ENCODE measurements at places on chromosomes 4 and X.

- DNase-seq, result no peak
Observed at GRCh38 chr4:124178449-124179021, 534.0 kb downstream of the ANKRD50 start.

DNA sequence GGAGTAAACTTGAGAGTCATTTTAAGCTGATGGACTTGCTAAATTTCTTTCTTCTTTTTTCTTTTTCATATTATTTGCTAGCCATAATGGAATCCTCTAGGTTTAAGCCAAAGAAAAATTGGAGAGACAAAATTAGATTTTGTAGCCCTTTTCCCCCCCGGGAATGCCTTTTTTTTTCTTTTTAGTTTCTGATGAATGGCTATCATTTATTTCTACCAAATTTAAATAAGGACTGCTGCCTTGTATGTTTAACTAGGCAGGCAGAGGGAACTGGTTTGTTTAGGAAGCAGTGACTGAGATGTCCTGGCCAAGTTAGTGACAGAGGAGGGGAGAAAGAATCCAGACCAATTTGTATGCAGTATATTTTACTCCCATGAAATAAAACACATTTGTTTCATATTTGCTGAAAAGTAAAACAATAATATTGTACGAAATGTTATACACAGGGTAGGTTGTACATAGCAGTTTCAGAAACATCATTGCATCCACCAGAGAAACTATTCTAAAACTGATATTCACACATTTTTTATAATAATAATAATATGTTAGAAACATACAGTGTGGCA, 5.7 kb downstream of the PITX2 start:
- no peak for DNase-seq

DNA sequence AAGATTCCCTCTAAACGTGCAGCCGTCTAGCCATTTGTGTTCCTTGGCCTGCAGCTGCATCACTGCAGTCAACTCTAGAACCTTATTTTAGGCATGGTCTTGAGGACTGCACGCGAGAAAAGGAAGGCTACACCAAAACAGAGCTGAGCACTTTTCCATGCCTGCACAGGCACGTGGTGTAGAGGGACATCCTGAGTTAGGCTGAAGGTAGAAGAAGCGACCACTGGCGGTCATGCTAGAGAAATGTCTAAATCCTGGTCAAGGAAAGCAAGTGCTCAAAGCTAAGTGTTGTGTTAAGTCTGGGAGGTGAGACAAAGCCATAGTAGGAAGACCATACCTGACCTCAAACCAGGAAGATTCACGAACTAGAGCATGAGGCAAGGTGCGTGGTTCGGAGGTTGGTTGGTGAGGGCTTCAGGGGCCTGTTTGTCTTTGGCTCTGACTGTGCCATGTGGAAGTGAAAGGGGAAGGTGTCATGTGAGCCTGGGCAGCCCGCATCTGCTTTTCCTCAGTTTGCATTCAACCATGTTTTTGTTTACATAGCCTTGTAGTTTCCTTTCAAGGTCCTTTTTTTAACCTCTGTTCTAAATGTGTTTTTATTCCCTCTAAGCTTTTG, 203.8 kb downstream of the AASDH start:
- DNase-seq, result no peak

DNA sequence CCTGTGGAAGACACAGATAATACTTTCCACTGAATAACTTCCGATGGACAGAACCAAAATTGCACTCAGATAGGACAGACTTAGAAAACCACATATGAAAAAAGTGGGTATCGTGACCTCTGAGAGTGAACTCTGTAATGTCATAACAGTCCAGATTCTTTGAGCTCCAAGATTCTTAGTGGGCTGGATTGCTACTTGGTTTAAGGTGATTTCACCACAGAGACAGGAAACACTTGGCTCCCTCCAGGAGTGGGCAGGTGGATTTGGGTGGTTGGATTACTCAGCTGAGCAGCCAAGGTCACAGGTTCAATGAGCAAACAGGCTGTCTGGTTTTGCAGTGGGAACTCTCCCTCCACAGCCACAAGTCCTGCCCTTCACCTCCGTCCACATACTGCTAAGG, 126.0 kb downstream of the AFAP1 start:
- DNase-seq, result no peak

DNA sequence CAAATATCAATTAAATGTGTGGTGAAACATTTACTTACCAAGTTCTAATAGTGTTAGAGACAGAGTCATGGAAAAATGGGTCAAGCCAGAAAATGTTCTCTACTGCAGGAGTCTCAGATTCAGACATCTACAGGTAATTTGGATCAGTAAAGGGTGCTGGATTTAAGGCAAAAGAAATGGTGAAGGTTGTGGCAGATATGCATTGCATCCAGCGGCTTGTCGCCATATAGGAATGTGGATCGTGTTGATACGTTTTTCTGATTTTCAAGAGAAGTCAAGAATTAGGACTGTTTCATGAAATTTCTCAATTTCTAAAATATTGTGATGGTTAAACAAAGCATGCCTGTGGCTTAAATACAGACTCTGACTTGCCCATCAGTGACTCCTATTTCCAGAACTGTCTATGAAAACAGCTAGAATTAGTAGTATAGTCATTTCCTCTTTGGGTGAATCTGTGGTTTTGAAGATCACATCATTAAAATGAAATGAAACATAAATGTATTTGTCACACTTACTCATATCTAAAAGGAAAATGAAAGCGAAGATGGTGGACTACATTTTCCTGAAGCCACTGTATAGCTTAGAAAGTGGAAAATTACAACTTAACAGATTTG, 110.1 kb upstream of the VEGFC start:
- DNase-seq, result peak; percentile 91

GRCh38 chr4:107825072-107825824, 516 bp downstream of the SGMS2 start:
- DNase-seq, result peak; percentile 51

GRCh38 chr4:126180642-126181041, 865.9 kb downstream of the FAT4 start:
- DNase-seq, result no peak

- peak; percentile 82 for DNase-seq
Observed at GRCh38 chr4:110620691-110621327, 2.1 kb downstream of the PITX2 start.

- DNase-seq, result no peak
Observed at GRCh38 chrX:15245896-15246295, 24.0 kb downstream of the ASB9 start.

GRCh38 chr4:97531351-97531750, 611.9 kb downstream of the STPG2 start:
- no peak for DNase-seq

- no peak for DNase-seq
Observed at GRCh38 chrX:134682081-134682480, 23.8 kb upstream of the PLAC1 start.

DNA sequence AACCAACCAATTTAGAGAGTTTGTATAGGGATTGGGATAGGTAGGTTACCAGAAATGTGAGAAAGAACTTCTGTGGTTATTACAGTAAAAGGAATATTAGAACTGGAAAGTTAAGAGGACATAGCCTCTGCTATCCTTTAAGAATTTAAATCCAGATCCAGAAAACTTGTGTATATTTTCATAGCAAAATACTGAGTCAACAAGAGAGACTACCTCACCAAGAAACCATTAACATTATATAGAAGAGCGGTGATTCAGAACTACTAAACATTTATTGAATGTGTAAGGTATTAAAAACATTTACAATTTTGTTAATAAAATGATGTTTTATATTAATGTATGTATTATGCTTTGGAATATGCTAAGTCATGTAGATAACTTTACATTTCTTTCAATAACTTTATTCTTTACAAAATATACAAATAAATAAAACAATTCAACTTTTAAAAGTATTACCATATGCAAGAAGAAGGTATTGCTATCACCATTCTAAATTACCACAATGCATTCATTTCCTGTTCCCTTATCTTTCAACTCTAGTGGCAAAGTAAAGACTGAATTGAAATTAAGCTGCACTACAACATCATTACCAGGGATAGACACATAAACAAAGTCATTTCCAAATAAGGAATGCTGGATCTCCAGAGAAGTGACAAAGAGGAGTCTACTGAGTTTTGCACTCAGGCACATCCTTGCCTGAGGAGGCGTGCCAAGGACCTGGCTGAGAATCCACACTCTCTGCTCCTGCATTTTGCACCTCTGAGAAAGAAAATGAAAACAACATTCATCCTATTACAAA, 6.1 kb upstream of the BDH2 start:
- DNase-seq, result no peak

GRCh38 chr4:7699031-7699430, 240.6 kb downstream of the AFAP1 start:
- DNase-seq, result peak; percentile 76

GRCh38 chrX:42754115-42754514, 23.8 kb downstream of the PPP1R2C start:
- no peak for DNase-seq

- peak; percentile 45 for DNase-seq
Observed at GRCh38 chrX:150062292-150063137, 124.2 kb upstream of the EOLA2 start.

DNA sequence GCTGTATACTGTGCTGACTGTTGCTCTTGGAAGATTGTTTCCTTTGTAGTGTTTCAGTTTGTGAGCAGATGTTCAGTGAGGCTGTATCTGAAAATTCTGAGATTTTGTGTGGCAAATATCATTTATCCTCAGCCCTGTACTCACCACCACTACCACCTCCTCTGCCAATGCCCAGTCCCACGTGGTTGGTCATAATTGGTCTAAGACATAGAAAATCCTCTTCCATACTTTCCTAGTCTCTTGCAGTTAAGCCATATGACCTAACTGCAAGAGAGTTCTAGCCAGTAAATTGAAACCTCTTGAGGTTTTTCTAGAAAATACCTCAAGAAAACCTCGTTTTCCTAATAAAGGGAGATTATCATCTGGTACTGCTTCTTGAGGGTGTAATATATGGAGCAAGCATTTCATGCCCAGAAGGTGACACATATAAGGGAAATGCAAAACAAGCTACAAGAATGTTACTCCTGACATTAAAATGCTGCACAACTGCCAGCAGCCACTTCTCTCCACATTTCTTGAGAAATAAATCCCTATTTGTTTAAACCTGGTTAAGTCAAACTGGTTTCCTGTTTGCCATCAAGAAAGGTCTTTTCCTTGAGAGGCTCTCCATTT, 32.8 kb downstream of the ABCE1 start:
- peak; percentile 9 for DNase-seq

DNA sequence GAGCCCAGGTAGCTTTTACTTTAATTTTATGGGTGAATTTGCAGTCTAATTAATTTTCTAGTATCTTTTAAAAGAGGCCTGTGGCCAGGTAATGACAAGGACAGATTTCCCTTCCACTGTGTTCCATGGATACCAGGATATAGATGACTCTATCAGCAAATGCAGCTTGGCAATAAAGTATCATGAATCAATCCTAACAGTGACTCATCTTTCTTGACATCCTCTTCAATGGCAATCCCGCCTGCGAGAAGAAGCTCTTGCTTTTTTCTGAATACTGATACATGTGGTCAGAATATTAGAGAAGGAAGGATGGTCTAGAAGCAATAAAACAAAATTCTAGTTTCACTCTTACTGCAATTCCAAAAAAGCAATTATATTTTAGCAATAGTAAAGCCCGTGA, 267.8 kb downstream of the DTHD1 start:
- no peak for DNase-seq

GRCh38 chr4:146235654-146236177, 21.4 kb downstream of the REELD1 start:
- DNase-seq, result no peak

- DNase-seq, result no peak
Observed at GRCh38 chr4:159169404-159170302, 66.8 kb downstream of the RAPGEF2 start.

DNA sequence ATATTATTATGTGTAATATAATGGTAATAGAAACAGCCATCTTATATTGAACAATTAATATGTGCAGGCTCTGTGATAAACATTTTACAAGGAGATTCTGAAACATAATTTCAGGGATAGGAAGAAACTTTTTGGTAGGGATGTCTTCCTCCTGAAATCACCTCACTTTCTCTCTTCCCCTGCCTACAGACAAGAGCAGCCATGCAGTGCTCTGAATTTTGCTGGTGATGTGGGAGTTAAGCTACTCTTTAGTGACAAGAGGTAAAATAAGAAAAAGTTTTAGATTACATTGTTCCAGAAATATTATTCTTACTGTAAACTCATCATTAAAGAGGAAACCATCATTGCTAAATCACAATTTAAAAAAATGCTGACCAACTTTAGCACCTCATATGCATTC, 36.1 kb downstream of the LARP7 start:
- no peak for DNase-seq

DNA sequence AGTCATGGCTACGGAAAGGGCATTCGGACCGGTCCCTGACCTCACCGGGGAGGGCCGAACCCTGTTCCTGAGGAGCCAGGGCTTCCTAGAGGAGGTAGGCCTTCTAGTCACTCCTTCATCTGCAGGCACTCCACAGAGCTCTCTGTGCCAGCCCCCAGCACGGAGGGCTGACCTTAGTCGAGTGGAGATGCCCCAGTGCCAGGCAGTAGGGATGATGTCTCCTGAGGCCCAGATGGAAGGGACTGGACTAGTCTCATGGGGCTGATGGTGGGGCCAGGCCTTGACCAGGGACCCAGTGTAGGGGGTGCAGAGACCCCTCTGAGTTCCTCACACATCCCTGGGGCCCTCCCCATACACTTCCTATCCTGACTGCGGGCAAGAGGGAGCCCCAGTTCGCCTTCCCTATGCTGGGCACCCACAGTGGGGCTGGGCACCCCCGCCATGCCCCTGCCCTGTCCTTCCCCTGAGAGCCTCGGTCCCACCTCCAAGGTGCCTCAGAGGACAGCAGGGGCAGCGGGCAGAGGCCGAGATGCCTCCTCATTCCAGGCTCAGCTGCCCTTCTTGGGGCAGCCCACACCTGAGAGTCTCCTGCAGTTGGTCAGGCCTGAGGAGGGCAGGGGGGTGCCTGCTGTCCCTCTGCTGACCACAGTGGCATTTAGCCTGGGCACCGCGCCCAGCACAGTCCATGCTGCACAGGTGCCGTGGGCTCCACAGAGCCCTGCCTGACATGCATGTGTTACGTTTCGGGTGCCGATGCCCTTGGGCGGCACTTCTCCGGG, 1.4 kb upstream of the MSANTD1 start:
- peak; percentile 7 for DNase-seq

- no peak for DNase-seq
Observed at GRCh38 chr4:154686838-154687237, 57.0 kb upstream of the LRAT start.

DNA sequence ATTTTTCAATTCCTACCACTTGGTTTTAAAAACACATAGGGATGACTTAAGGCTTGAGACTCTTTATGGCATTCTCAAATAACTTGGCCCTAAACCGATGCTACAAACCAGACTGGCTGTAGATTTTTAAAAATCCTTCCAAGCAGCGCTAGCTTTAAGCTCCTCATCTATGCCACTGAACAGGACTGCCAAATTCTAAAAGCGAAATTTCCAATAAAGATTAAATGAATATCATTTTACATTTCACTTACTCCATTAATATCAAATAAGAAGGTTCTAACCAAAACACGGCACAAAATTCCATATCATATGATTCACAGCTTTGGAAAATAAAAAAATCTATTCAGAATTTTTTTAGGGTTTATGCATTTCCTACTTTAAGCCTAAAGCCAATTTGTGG, 134.2 kb downstream of the FANCB start:
- peak; percentile 22 for DNase-seq

GRCh38 chrX:119655125-119655524, 37.8 kb downstream of the SEPTIN6 start:
- peak; percentile 43 for DNase-seq
